Type B pancreatic cell (in vitro differentiated cells): ENCODE measurements at places on chromosomes 2 and 18. TPM values are rescaled to one million over a fixed set of nuclear protein-coding genes. Genes with fewer than 3 reads are reported as not detected.

FIGN gene
- total RNA-seq, result 8.6 and 19.5 TPM in 2 replicates

DNA sequence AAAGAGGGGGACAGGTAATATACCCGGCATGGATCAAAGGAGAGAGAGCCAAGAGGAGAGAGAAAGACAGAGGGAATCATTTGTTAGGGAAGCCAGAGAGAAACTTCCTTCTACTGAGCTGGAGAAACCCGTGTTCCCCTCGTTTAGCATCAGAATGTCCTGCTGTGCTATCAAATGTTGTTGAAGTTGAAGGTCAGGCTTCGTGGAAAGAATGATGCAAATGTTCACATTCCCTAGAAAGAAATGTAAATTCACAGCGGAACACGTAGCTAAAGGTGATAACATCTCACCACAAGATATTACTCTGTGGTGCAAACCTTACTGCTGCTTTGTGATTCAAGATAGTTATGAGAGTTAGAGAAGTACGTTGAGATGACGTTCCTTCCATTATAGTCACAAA is 258.1 kb downstream of the LNPK start:
- no peak overlapping the region for H3K27ac ChIP-seq
- no peaks in the 10 kb centered on the region for H3K4me1 ChIP-seq
- DNase-seq, result no peak
- H3K4me3 ChIP-seq, result no peak overlapping the region
- H3K27me3 ChIP-seq, result peaks cover 4% of the 10 kb centered on the region

REG1B gene
- total RNA-seq, result not detected in 2 replicates

DNA sequence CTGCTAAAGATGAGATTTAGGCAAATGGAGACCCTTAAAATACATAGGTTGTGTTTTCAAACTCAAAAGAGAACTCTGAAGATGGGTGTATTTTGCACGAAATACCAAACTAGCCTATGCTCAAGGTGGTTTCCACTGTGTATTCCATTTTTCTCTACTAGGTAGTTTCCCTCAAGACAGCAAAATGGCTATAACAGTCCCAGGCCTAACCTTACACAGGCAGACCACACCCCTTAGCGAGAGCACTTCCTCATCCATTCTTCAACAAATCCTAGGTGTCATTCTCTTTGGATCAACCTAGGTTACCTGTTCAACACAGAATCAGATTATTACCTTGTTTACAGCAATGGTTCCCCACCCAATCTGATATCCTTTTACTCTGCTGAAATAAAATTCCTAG is 42.6 kb downstream of the HNRNPLL start:
- H3K27ac ChIP-seq, result no peak overlapping the region
- no peaks in the 10 kb centered on the region for H3K27me3 ChIP-seq
- DNase-seq, result no peak
- H3K4me3 ChIP-seq, result no peak overlapping the region
- peaks cover 23% of the 10 kb centered on the region for H3K36me3 ChIP-seq

PID1 gene
- 0.79 and 0.92 TPM in 2 replicates for total RNA-seq

GRCh38 chr2:20314562-20315501 is 35.8 kb downstream of the PUM2 start:
- H3K36me3 ChIP-seq, result peaks cover 42% of the 10 kb centered on the region
- no peak for DNase-seq
- H3K4me3 ChIP-seq, result no peak overlapping the region
- no peak overlapping the region for H3K27ac ChIP-seq
- peaks cover 4% of the 10 kb centered on the region for H3K4me1 ChIP-seq
- H3K27me3 ChIP-seq, result no peaks in the 10 kb centered on the region

DNA sequence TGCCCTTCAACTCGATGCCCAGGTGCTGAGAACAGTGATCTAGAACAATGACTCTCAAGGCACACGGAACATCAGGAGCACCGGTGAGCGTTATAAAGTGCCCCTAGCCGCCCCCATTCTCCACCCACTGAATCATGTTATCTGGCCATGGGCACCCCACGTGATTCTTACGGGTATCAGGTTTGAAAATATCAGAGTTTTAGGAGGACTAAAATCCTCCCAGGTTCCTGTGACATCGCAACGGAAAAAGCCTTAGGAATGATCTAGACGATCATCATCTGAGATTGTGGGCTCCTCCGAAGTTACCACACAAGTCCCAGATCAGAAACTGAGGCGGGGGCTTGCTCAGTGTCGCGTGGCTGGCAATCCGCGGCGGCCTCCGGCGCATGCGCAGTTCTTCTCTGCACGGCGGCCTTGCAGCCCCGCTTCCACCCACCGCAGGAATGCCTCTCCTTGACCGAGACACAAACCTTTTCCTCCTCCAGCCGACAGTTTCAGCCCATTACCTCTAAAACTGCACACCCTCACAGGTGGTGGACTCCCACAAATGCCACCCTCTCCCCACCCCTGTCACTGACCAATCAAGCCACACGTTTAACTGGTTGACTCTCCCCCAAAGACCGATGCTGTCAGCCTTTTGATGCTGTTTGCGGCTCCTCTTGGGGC is 5.8 kb upstream of the MRPL33 start:
- H3K4me3 ChIP-seq, result peak overlapping the region; percentile 37
- no peaks in the 10 kb centered on the region for H3K4me1 ChIP-seq

DNA sequence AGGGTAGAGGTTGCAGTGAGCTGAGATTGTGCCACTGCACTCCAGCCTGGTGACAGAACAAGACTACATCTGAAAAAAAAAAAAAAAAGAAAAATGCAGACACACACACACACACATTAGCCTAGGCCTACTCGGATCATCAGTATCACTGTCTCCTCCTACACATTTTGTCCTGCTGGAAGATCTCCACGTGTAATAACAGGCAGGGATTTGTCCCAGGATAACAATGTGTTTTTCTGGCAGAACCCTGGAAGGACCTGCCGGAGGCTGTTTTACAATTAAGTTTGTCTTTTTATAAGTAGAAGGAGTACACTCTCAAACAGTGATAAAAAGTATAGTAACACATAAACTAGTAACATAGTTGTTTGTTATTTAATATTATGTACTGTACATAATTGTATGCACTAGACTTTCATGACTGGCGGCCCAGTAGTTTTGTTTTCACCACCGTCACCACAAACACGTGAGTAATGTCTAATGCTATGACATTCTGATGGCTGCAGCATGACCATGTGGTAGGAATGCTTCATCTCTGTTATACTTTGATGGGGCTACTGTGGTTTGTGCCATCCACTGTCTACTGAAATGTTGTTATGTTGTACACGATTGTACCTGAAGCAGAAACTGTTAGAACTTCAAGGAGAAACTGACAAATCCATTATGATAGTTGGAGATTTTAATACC is 130.6 kb downstream of the ATP9B start:
- H3K27me3 ChIP-seq, result no peaks in the 10 kb centered on the region
- no peak overlapping the region for H3K4me3 ChIP-seq
- H3K36me3 ChIP-seq, result peaks cover 11% of the 10 kb centered on the region
- no peak overlapping the region for H3K27ac ChIP-seq

- peaks cover 8% of the 10 kb centered on the region for H3K36me3 ChIP-seq
- H3K4me1 ChIP-seq, result no peaks in the 10 kb centered on the region
- DNase-seq, result no peak
These were observed 242.8 kb downstream of the GBX2 start for GRCh38 chr2:235925250-235925919.

ASXL3 gene
- total RNA-seq, result 15.6 and 24.4 TPM in 2 replicates

DNA sequence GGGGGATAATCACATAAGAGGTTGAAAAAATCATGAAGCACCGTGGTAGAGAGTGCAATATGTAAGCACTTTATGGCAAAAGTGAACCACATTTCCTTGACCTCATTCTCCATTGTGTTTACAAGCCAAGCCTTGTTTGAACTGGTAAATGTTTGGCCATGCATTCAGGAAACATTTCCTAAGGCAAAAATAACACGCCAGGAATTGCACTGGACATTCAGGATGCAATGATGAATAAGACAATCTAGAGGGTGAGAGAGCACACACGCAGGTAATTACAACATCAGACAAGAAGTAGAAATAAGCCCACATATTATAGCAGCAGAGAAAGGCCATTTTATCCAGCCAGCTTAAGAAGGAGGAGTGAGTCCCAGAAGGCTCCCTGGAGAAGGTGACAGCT is 218.0 kb upstream of the OSR1 start:
- H3K27ac ChIP-seq, result no peak overlapping the region
- no peak overlapping the region for H3K4me3 ChIP-seq
- peaks cover 60% of the 10 kb centered on the region for H3K4me1 ChIP-seq
- DNase-seq, result no peak
- no peaks in the 10 kb centered on the region for H3K36me3 ChIP-seq
- H3K27me3 ChIP-seq, result peaks cover 18% of the 10 kb centered on the region

DNA sequence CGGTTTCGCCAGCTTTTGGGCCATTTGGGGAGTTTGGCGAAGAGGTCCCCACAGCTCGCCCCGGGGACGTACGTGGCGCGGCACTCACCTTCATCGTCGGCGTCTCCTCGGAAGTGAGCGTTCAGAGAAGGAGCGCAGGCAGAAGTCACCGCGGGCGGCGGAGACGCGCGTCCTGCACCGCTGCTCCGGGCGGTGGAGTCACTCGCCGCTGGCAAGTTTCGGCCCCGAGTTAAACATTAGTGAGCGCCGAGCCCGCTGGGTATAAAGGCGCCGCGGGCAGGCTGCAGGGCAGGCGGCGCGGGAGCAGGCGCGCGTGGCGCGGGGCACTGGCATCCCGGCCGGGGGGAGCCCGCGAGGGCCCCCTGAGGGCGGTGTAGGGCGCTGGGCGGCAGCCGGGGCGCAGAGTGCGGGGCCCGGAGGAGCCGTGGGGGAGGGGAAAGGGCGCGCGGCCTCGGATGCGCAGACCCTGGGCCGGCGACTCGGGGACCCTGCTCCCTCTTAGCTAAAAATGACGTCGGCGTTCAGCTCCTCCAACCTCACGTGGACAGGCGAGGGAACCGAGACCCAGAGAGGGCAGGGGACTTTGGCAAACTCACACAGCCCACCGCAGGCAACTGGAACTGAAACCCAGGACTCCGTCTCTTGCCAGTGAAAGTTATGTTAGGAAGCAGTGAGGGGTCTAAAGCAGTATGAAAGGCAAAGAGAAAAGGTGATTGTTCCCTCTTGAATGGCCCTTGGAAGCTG is at the start of gene DPP4:
TSS of gene DPP4 (minus strand) at position 328 of the 744 bp plus-strand sequence. CDS start at position 94, 234 bp downstream.
- H3K36me3 ChIP-seq, result no peaks in the 10 kb centered on the region
- H3K4me1 ChIP-seq, result peaks cover 41% of the 10 kb centered on the region
- peak; percentile 78 for DNase-seq
- H3K27me3 ChIP-seq, result peaks cover 44% of the 10 kb centered on the region

TBR1 gene
- total RNA-seq, result 1.1 TPM in 1 of 2 replicates, not detected in the other
